ENCODE measurements at places on chromosomes 5 and 9.

- DNase-seq: no peak
These were observed 114.8 kb downstream of the SEMA5A start for GRCh38 chr5:9431151-9431495.

- peak; percentile 52 for DNase-seq
These were observed 122.1 kb downstream of the EBF1 start for GRCh38 chr5:158977642-158978041.

DNA sequence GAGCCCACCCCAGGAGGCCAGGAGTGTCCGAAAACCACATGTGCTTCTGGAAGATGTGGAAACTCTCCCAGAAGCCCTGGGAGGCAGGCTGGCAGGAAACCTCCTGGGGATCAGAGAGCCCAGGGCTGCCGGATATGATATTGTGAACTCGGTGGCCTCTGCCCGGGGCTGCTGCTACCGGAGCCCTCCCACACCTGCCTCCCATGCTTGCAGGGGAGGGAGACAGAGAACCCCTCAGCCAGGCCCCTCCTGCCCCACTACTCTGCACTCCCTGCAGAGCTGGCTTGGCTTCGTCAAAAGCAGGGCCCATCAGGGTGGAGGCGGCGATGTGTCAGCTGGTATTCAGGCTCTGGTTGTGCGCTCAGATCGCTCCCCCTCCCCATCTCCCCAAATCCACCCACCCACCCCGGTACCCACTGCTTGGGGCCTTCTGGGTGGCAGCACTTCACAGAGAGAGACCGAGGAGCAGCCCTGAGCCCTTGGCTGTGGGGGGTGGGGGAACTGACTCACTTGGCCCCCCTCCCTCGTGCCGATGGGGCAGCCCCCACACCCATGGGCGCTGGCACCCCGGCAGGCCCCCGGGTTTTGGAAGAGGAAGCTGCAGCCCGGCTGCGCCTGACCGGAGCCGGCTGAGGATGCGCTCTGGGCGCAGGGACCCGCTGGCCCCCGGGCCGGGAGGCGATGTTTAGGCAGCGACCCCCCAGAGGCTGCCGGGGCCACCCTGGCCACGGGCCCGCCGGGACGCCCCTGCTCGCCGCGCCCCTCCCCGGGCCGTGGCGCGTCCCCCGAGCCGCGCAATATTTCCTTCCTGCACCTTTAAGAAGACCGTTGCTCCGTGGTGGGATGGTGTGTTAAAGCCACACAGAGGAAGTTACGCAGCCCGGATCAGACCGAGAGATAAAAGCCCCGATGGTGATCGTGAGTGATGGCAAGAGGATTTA lies 786 bp upstream of the NTNG2 start:
- DNase-seq: peak; percentile 84

GRCh38 chr9:113620377-113621161 lies 157.0 kb downstream of the RGS3 start:
- peak; percentile 91 for DNase-seq

- no peak for DNase-seq
These were observed 103.3 kb upstream of the FSTL4 start for GRCh38 chr5:133715616-133716015.

DNA sequence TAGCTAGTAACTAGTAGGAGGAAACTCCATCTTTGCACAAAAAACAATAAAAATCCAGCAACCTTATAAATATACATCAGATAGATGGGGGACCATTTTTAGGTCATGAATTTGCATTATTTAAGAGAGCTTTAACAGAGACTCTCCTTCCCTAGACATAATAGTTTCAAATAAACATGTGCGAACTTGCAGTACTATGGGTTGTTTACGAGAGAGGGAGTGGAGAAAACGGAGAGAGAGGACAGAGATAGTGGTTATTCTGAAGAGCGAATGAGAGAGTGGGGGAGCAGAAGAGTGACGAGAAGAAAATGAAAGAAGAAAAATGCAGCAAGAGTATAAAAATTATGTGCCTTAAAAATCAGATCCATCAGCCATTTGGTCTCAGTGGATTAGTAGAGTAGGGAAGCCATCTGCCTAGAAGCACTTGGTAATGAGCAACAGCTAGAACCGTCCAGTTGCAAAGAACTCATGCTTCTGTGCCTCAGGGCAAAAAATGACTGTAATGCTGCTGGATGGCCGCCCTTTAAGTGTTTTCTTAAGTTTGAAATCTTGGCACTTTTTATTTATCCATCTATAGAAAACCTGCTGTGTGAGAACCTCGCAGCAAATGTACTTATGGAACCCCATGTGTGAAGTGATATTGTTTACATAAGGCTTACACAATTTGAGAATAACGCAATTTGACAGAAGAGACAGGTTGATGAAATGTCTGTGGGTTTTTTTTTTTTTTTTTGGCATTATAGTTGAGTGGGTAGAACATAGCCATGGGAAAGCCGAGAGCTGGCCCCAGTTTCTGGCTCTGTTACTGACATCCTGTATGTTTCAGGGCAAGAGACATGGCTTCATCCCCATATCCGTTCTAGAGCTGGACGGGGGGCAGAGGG lies 95.6 kb upstream of the ZNF608 start:
- DNase-seq: peak; percentile 88

DNA sequence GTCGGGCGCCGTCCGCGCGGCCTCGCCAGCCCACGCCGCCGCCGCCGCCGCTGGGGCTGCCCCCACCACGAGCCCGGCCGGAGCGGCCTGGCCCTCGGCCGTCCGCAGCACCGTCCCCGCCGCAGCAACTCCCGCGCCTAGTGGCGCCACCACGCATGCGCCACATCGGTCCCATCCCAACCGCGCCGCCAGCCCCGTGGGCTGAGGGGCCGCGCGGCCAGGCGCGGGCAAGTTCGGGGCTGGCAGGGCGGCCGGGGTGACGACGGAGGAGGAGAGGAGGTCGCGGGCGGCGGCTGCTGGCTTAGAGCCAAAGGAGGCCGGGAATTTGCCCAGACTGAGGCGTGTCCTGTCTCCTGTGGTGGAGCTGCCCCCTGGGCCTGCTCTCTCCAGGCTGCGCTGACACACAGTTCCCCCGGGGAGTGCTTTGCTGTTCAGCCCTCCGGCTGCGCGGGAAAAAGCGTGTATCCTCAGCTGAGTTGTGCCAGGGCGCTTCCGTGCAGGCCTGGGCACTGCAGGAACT lies at the start of gene TUSC1:
Gene TUSC1 (minus strand): TSS at position 298 of the 520 bp plus-strand sequence. CDS start 132 bp downstream, at position 166.
- peak; percentile 63 for DNase-seq

GRCh38 chr5:172170251-172170701 lies 17.7 kb downstream of the STK10 start:
- no peak for DNase-seq

DNA sequence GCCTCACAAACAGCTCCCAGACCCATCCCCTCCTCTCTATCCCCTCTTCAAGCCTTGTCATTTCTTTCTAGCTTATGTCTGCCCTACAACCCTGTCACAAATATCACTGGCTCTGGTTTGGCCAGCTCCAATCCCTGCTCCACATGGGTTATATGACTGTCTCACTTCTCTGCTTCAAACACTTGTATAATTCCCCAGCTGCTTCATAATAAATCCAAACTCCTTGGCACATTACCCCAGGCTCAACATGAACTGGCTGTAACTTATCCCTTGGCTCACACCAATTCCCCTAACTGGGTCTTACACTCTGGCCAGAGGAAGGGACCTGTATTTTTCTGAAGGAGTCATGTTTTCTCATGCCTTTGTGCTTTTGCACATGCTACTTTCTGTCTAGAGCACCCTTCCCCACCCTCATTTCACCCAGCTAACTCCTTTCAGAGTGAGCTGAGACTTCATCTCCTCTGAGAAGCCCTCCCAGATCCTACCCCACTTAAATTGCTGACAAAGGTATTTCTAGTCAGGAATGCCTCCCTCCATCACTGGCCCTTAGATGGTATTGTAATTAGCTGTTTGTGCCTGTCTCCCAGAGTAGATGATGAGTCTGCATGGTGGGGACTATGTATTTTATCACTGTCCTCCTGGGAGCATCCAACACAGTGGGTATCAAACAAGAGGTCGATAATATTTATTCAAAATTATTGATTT lies 5.3 kb downstream of the PRXL2C start:
- DNase-seq: no peak

DNA sequence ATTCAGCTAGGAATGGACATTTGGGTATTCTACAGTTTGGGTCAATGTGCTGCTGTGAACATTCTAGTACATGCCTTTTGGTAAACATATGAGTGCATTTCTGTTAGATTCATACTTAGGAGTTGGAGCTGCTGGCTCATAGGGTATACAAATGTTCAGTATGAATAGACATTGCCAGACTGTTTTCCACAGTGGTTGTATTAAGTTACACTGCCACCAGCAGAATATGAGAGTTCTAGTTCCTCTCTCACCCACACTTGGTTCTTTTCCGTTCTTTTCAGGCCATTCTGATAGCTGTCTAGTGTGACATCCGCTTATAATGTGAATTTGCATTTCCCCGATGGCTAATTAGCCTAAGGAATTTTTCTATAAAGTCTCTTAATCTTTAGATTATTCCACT lies 25.0 kb downstream of the STOM start:
- no peak for DNase-seq

- no peak for DNase-seq
These were observed 10.3 kb upstream of the CARD19 start for GRCh38 chr9:93085676-93086075.

GRCh38 chr9:6645355-6646292 lies at the start of gene GLDC:
Gene GLDC, minus strand, starts transcription at chr9:6645729. Its CDS starts 230 bp downstream, at chr9:6645499.
- no peak for DNase-seq

- DNase-seq: no peak
These were observed 8.7 kb upstream of the ELL2 start for GRCh38 chr5:95970359-95970704.

GRCh38 chr5:127621601-127622325 lies 27.1 kb upstream of the CTXN3 start:
- DNase-seq: no peak

DNA sequence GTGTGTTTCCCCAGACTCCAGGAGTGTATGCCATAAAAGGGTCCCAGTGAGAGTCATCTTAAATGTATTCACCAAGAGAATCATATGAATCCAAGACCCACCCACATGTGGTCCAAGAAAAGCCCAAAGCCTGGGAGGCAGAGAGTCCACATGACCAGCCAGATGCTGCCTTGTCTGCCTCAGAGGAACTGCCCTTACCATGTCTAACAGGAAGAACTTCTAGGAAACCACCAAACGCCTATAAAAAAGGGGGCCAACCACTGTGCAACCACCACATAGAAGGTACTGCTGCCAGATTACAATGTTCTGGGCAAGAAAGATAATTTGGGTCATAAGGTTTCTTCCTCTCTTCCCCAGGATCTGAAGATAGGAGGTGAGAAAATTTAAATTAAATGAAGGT lies 129.8 kb upstream of the SLC24A2 start:
- no peak for DNase-seq

GRCh38 chr9:99004717-99005460 lies 61.2 kb downstream of the COL15A1 start:
- DNase-seq: no peak

DNA sequence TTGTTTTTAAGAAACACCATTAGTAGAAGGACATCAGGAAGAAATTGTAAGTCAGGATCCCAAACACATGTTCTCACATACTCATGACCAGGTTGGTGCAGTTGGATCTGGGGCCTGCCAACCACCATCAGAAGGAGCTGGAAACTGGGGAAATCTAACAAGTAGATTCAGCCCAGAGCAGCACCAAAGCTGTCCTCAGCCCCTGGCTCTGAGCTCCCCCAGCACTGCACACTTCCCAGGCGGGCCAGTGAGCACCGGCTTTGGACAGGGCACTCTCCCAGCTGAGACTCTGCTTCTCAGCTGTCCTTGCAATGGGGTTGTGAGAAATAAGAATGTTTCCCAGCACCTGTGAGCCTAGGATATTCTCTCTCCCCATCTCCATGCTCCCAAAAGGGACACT lies 162.5 kb downstream of the PAX5 start:
- DNase-seq: no peak

GRCh38 chr5:109281136-109281690 lies 128.6 kb downstream of the PJA2 start:
- DNase-seq: no peak

Measured in choroid plexus epithelial cell (primary cell).